ENCODE measurements at places on chromosomes 12 and 14. TPM values are rescaled to one million over a fixed set of nuclear protein-coding genes. Genes with fewer than 3 reads are reported as not detected.

The ITGB7 gene
- total RNA-seq: 1.1 TPM

DNA sequence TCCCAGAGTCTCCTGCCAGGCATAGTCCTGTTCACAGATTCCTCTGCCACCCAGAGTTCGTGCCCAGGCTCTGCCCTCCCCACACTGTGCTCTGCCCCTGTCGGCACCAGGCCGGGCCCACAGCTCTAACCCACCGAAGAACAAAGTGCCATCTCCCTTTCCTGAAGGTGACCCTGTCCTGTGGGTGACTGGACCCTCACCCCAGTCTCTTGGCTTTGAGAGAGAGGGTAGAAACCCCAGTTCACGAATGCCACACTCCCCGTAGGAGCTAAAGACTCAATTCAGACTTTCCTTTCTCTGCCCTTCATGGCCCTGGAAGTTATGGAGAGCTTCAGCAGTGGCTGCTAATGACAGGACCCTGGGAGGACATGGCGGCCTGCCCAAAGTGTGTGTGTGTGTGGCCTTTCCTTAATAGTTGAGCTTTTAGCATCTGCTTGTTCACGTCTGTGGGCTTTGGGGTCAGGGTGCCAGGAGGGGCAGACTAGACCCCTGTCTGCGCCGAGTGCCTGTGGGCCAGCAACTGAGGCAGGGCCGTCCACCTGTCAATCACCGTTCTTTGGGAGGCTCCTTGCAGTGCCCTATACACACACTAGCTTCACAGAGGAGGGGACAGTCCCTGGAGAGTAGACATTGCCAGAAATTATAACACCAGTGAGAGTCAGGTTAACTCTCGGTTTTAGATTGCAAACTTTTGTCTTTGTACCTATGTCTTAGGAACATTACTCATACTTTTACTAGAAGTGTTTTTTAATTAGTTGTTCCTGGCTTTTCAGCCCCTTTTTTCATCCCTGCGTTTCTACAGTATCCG lies 84.6 kb upstream of the DYNC1H1 start:
- no peak for DNase-seq

The IFT81 gene
- total RNA-seq: 6.3 TPM

GRCh38 chr14:78403278-78403815 lies 233.2 kb downstream of the NRXN3 start:
- no peak for DNase-seq

DNA sequence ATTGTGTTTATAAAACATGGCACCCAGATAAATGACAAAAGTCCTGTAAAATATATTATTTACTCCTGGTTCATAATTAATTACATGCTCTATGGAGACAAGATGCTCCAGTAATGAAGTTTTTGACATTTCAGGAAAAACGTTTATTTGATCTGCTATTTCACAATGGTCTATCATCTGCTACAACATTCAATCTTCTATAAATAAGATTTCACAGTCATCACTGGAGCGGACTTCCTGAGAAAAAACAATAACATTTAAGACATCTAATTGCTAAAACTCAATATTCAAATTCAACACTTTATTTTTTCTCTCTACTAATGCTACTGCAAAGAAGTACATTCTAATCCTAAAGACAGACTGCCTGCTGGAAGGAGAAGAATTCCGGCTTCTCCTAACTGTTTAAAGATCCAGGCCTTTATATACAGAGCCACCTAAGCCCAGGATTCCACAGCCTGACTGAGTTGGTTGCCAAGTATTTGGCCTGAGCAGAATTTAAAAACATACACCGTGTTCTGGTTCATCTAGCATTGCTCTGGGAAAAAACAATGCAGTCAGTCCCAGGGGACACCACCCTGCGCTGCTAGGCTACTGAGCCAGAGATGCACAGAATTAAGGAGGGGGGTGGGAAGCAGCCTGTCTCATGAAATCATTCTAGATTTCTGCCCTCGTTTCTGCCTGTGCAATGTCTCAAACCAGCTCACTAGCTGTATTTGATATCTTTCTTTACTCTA lies 58.0 kb downstream of the TMTC1 start:
- no peak for DNase-seq

The TRIM9 gene
- 2.7 TPM for total RNA-seq

Data from Caco-2 (cell line).